Urinary bladder (tissue), 4 donors: ENCODE measurements at places on chromosomes 5 and 9. TPM values are rescaled to one million over a fixed set of nuclear protein-coding genes. Genes with fewer than 3 reads are reported as not detected.

KIF24 gene
- 5.8 TPM for total RNA-seq

SLC36A2 gene
- total RNA-seq, result not detected

TEK gene
- 36.5 TPM for total RNA-seq

MSANTD3 gene
- 19.1 TPM for total RNA-seq

GABRA1 gene
- 0.21 TPM for total RNA-seq

PHYKPL gene
- total RNA-seq, result 49.1 TPM

SPATA6L gene
- 5.4 TPM for total RNA-seq

RCL1 gene
- total RNA-seq, result 18.8 TPM

TNC gene
- 155 TPM for total RNA-seq

LIFR gene
- 190 TPM for total RNA-seq

ADGRV1 gene
- total RNA-seq, result 6.6 TPM

SURF1 gene
- total RNA-seq, result 10.5 TPM

GRCh38 chr5:1827025-1827885 lies 26.0 kb downstream of the NDUFS6 start:
- no peak for DNase-seq

DNA sequence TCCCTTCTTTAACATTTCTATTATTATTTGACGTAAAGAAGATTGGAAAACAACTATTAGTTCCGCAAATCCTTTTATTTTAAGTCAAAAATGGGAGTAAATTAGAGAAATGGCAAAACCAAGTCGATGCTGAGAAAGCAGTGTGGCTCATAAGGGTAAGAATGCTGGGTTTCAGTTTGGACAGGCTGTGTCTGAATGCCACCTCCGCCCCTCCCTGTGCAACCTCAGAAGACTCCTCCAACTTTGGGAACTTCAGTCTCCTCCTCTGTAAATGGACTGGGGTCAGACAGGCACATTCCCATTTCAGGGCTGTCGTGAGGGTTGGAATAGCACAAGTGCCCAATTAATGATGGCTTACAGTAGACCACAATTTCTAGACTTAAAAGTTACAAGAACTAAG lies 154.0 kb downstream of the GABBR2 start:
- no peak for DNase-seq

DNA sequence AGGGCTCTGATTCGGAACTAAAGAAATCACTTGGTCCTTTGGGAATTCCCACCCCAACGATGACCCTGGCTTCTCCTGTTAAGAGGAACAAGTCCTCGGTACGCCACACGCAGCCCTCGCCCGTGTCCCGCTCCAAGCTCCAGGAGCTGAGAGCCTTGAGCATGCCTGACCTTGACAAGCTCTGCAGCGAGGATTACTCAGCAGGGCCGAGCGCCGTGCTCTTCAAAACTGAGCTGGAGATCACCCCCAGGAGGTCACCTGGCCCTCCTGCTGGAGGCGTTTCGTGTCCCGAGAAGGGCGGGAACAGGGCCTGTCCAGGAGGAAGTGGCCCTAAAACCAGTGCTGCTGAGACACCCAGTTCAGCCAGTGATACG lies 83.4 kb downstream of the GOLPH3 start:
- DNase-seq, result no peak

DNA sequence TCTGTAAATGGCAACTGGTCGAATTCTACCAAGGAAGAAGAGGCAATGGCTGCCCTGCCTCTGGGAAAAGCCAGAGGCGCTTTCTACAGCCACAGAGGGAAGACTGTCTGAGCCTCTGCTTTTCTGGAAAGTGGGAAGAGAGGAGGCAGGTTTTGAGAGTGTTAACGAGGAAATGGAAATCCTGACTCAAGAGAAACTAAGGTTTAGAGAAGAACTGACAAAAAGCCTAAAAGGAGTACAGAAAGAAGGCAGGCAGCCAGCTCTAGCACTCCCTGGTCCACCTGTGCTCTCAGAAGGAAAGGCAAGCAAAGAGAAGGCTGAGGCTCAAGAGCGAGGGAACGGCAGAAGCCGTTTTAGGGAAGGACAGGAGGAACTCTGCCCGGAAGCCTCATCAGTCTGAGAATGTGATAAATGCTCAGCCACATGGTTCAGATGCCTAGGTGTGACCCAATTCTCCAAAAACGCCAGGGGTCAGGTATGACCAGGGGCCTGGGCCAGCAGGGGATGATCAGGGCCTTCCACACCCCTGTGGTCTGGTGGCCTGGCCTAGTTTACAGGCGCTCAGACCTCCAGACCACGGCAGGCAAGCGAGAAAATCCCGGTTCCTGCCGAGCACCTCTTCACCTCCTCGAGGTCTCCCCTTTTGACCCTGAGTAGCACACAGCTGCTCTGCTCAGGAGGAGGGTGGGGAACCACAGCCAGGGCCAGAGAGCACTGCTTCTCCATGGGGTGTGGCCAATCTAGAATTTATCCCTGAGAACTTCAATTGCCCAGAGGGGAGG lies 79.9 kb upstream of the FBXW11 start:
- DNase-seq, result no peak

DNA sequence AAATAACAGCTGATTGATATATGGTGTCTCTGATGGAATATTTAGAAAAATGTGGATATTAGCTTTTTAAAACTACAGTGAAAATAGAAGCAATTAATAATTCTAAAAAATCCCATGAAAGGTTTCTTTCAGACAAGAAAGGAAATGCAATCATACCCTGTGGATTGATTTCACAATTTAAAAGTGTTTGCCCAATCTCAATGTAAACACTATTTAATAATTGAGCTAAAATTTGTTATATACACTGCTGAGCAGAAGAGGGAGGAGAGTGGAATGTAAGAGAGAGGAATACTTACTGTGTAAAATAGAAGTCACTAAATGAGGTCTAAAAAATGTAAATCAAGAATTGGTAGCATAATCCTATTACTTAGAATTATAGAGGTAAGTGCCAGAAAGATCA lies 76.9 kb downstream of the FEM1C start:
- no peak for DNase-seq

- DNase-seq, result no peak
Measured at GRCh38 chr9:4680173-4680525, 780 bp downstream of the CDC37L1 start.

GRCh38 chr9:131111186-131111853 lies 14.1 kb upstream of the NUP214 start:
- DNase-seq, result no peak

GRCh38 chr9:34493972-34494535 lies 28.7 kb downstream of the ENHO start:
- DNase-seq, result no peak

DNA sequence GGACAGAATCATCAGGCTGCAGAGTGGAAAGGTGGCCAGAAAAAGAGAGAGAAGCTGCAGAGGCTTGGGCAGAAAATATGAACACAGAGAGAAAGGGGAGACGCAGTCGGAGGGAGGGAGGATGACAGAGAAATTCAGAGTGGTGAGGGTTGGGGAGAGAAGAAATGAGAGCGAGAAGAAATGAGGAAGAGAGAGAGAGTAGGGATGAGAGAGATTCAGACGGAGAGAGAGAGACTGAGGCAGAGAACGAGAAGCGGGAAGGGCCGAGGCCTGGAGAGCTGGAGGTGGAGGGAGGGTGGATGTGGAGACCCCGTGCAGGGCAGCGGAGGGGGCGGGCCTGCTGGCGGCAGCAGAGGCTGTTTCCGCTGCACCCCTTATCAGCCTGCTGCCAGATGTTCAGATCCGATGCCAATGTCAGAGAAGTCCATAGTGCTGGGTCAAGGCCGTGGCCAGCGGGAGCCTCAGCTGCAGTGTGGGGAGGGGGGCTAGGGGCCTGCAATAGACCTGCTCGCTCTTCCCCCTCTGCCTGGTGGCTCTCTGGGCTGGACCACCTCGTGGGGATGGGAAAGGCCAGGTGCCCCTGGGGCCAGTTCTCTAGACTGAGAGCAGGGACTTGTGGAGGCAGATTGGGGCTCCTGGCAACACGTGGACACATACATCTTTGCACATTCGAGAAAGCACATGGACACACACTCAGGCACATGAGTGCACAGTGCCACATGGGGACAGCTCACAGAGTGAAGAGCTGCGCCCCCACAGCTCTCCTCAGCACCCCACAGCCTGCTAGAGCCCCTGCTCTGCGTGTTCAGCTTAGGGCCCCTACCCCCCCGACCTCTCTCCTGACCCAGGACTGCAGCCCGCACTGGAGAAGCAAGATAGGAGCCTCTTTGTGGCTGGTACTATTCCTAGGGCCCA lies 4.9 kb upstream of the NR5A1 start:
- no peak for DNase-seq

- DNase-seq, result no peak
Measured at GRCh38 chr5:145362266-145362665, 472.9 kb downstream of the PRELID2 start.

DNA sequence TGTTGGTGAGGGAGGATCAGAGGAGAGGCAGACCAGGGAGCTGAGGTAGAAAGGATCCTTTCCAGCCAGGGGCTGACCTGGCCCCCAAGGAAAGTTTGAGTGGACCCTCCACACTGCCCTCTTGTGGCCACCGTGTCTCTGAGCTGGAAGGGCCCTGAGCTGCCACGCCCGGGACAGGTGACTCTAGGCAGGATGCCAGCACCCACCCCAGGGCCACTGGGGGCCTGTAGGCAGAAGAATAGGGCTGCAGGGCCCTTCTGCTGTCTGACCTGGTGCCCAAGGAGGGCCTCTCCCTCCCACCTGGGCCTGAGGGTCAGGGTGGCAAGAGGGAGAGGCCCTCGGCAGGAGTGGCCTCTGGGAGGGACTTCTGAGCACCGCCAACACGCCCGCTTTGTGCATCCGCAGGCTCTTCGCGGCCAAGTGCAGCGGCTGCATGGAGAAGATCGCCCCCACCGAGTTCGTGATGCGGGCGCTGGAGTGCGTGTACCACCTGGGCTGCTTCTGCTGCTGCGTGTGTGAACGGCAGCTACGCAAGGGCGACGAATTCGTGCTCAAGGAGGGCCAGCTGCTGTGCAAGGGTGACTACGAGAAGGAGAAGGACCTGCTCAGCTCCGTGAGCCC lies 76.8 kb downstream of the LMX1B start:
- DNase-seq, result no peak
